ENCODE measurements at places on chromosomes 2 and 18. TPM values are rescaled to one million over a fixed set of nuclear protein-coding genes. Genes with fewer than 3 reads are reported as not detected.

REG3A gene
- not detected for total RNA-seq

VIT gene
- total RNA-seq: not detected

LDAH gene
- total RNA-seq: 20.2 TPM

QPCT gene
- total RNA-seq: 18.4 TPM
